ENCODE measurements at places on chromosomes 4 and X.

DNA sequence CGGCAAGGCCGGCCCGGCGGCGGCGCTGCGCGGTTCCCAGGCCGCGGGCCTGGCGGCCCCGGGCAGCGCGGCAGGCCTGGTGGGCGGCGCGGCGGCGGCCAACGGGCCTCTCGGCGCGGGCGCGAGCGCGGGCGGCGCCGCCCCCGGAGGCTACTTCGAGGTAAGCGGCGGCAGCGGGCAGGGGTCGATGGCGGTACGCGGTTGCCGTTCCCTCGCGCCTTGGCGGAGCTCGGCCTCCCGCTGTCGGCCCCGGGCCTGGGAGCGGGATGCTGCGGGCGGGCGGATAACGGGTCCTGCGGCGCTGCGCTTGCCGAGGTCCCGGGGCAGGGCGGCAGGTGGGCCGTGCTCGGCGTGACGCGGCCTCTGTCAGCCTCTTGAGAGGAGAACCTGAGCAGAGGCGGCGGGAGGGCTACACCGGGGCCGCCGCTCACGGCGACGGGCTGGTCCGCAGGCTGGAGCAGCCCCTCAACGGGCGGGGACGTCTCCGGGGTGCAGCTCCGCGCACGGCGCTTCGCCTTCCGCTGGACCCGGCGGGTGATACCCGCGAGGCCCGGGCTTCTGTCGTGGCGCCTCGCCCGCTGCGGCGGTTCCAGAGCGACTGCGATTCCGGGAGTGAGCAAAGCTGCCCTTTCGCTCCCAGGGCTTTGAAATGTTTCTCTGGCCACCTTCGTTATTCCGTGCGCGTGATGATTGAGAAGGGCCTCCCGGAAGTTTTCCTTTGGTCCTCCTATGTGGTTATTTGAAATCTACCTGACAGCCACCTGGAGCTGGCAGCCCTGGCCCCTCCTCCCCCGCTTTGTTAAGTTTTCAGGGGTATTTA, 774 bp downstream of the FAM193A start:
- DNase-seq = peak; percentile 89

- peak; percentile 16 for DNase-seq
Observed at GRCh38 chr4:184644553-184645307, 4.5 kb downstream of the CASP3 start.

GRCh38 chr4:81905971-81906370, 434.3 kb upstream of the RASGEF1B start:
- peak; percentile 44 for DNase-seq

DNA sequence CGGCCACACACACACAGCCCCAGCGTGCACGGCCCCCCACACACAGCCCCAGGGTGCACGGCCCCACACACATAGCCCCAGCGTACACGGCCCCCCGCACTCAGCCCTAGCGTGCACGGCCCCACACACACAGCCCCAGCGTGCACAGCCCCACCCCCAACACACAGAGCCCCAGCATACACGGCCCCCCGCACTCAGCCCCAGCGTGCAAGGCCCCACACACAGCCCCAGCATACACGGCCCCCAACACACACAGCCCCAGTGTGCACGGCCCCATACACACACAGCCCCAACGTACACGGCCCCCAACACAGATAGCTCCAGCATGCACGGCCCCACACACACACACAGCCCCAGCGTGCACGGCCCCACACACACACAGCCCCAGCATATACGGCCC, 17.6 kb downstream of the GAK start:
- DNase-seq = no peak

DNA sequence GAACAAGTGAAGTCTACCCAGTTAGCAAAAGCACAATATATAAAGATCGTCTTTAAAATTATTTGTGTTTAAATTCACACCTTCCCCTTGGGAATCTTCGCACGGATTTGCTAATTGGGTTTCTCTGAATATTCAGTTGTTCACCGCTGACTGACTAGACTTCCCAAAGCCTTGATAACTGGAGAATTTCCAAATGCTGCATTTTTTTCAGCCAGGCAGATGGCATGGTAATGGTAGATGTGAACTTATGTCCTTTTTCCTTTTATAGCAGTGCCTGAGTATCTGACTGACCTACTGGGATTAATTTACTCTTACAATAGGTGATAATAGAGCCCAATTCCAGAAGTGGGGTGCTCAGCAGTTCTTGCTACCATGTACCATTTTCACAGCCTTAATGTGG, 548.1 kb downstream of the PACRGL start:
- DNase-seq = no peak

- no peak for DNase-seq
Observed at GRCh38 chrX:154654372-154654771, 993 bp upstream of the CTAG2 start.

- DNase-seq = peak; percentile 2
Observed at GRCh38 chr4:61374447-61374891, 174.3 kb downstream of the ADGRL3 start.

GRCh38 chr4:54561940-54562339, 95.8 kb upstream of the KIT start:
- no peak for DNase-seq

DNA sequence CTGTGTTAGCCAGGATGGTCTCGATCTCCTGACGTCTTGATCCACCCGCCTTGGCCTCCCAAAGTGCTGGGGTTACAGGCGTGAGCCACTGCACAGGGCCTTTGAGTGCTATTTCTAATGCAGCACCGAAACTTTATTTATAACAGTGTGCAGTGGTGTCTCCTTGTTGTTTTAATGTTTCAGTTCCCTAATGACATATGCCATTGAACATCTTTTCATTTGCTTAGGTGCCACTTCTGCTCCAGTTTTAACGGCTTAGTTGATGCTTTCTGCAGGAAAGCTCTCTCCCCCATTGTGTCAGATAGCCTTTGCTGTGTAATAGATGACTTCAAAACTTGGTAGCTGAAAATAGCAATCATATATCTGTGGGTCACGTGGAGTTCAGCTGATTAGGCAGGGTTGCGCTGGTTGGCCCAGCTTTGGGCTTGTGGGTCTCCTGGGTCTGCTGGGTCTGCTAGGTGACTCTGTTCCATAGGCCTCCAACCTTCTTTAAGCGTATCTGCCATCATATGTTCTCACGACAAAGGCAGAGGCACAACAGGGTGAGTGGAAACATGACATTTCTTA, 76.4 kb upstream of the SHISA3 start:
- no peak for DNase-seq

DNA sequence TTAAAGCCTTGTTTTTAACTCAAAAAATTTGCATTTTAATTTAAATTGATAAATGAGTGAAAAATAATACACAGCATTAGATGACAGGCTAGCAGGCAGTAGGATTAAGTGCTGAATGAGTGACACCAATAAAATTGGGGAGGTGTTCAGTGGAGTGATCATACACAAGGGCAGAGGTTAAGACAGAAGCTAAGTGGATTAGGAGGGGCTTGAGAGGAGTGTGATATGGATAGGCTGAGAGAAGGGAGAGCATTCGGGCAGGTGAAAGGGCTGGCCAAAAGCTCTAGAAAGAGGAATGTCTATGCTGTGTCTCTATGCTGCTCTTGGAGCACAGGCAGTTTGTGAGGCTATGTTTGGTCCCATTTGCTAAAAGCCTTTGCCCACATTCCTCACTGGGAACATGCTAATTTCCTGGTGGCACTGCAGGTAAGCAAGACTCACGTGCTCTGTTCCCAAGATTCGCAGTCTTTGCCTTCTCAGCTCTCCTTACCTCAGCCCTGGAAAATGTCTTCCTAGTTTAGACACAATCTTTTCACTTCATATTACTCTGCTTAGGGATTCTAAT, 52.8 kb upstream of the CCSER1 start:
- DNase-seq = no peak

DNA sequence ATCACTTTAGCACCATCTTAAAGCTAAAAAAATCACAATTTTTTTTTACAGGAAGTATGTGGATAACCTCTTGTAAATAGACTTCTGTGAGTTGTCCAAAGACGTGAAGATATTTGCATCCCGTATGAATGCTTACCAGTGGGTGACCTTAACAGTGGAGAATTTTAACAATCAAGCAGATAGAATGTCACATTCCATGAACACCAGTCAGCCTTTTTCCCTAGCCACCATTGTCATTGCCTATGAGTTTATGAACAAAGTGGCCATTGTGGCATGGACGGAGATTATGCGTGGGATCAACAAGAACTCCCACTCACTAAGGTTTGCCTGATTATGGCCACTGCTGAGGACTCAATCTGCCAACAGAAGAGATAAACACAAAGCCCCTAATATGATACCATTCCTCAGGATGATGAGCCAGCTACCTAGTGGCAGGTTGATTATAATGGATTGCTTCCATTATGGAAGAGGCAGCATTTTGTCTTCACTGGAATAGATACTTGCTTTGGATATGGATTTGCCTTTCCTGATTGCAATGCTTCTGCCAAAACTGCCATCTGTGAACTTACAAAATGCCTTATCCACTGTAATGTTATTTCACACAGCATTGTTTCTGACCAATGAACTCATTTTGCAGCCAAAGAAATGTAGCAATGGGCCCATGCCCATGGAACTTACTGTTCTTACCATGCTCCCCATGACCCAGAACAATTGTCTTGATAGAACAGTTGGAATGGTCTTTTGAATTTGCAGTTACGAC, 830.9 kb upstream of the NDST4 start:
- no peak for DNase-seq

DNA sequence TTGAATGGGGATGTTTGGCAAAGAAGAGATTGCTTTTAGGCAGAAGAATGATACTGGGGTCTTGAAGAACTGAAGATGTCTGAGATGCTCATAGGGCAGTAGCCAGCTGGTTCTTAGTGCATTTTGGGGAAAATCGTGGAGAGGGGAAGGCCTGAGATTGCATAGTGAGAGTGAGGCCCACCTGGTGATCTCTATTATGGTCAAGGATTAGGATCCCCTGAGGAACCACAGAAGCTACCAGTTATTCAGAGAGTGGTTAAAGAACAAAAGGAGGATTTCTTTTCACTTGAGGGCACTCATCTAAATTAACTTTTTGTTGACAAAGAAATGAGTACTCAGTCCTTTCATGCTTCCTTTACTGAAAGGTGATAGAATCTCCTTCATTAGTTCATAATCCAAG, 271.3 kb upstream of the HAND2 start:
- no peak for DNase-seq

GRCh38 chr4:125808570-125808969, 493.8 kb downstream of the FAT4 start:
- DNase-seq = no peak

DNA sequence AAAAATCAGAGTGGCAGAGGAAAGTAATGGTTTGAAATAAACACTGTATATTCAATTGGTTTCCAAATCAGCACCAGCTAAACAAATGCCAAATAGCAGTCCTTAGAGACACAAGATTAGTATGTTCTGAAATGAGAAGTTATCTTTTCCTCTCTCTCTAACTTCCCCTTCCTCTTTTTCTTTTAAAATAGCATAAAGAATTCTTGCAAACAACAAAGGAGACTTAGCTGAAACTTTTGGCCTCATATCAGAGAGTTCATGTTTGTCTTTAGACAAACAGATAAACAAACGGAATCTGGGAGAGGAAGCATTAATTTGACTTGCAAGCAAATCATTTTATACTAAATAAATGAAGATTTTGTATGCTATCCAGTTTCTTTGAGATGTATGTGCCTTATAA, 399.0 kb downstream of the GBA3 start:
- DNase-seq = no peak

DNA sequence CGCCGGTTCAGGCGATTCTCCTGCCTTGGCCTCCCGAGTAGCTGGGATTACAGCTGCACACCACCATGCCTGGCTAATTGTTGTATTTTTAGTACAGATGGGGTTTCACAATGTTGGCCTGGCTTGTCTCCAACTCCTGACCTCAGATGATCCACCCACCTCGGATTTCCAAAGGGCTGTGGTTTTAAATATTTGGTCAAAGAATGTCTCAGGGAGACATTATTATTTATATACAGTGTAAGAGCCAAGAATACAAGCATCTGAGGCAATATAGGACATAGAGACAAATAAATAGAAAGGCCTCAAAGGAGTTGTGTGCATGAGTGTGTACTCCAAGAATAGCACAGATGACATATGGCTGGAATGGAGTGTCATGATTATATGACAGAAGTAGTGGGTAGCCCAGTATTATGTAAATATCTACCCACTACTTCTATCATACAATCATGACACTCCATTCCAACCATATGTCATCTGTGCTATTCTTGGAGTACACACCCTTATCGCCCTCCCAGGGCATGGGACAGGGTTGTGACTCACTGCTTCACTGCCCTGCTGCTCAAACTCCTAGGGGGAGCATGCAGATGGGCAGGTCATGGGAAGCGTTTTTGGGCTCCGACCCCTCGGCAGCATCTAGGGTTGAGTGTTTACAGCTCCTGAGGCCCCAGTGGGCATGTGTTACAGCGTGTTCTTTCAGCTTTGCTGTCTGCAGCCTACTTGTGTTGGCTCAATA, 1649.8 kb upstream of the PCDH10 start:
- no peak for DNase-seq

DNA sequence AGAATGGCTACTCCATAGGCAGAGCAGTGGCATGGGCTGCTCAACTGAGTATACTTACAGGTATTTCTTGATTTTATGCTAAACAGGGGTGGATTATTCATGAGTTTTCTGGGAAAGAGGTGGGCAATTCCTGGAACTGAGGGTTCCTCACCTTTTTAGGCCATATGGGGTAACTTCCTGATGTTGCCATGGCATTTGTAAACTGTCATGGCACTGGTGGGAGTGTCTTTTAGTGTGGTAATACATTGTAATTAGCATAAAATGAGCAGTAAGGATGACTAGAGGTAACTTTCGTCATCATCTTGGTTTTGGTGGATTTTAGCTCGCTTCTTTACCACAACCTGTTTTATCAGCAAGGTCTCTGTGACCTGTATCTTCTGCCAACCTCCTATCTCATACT, 48.2 kb upstream of the HPSE start:
- DNase-seq = no peak

DNA sequence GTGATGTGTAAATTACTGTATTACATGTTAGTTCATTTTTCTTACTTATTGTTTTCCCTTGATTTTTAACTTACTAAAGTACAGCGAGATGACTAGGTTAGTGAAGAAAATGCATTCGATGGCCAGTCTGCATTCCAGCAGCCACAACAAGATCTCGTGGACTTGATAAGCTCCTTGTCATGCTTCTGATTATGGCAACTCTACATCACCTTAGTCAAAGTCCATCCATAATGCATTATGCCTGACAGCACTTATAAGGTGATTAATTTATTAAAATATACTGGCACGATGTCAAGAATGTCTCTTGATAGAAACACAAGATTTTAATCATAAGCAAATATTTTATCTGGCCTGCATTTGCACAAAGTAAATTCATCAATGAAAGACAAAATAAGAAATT, 109.9 kb upstream of the NAP1L5 start:
- DNase-seq = no peak

- DNase-seq = no peak
Observed at GRCh38 chrX:1249101-1249887, 19.3 kb upstream of the CSF2RA start.

- no peak for DNase-seq
Observed at GRCh38 chrX:48715072-48715471, 18.5 kb downstream of the SUV39H1 start.

GRCh38 chrX:150475461-150475860, 93.0 kb upstream of the MTM1 start:
- no peak for DNase-seq

- peak; percentile 66 for DNase-seq
Observed at GRCh38 chrX:34638116-34638515, 19.0 kb downstream of the TMEM47 start.

Data from DMS53 (cell line).